Karpas-422 (cell line): ENCODE measurements at places on chromosomes 4 and X. TPM values are rescaled to one million over a fixed set of nuclear protein-coding genes. Genes with fewer than 3 reads are reported as not detected.

PCDH10 gene
- total RNA-seq = not detected in 2 replicates

CSAG1 gene
- total RNA-seq = not detected in 2 replicates

- no peak for DNase-seq
- no peak overlapping the region for H3K4me3 ChIP-seq
- H3K27ac ChIP-seq = no peak overlapping the region
- H3K4me1 ChIP-seq = no peaks in the 10 kb centered on the region; the same call in 1 of the 2 replicates
- H3K36me3 ChIP-seq = no peaks in the 10 kb centered on the region
Observed at GRCh38 chr4:71095545-71095944, 102.1 kb downstream of the DCK start.

SPANXB1 gene
- total RNA-seq = not detected in 2 replicates

GRCh38 chrX:45449982-45450381 is 249.3 kb upstream of the DIPK2B start:
- H3K4me1 ChIP-seq = no peaks in the 10 kb centered on the region
- no peaks in the 10 kb centered on the region for H3K36me3 ChIP-seq
- no peak for DNase-seq
- H3K4me3 ChIP-seq = no peak overlapping the region

GRCh38 chr4:149999485-150000074 is 78.7 kb upstream of the DCLK2 start:
- H3K27ac ChIP-seq = no peak overlapping the region
- H3K36me3 ChIP-seq = no peaks in the 10 kb centered on the region
- no peaks in the 10 kb centered on the region for H3K27me3 ChIP-seq
- H3K4me3 ChIP-seq = no peak overlapping the region
- DNase-seq = peak; percentile 81
- no peaks in the 10 kb centered on the region for H3K4me1 ChIP-seq

DNA sequence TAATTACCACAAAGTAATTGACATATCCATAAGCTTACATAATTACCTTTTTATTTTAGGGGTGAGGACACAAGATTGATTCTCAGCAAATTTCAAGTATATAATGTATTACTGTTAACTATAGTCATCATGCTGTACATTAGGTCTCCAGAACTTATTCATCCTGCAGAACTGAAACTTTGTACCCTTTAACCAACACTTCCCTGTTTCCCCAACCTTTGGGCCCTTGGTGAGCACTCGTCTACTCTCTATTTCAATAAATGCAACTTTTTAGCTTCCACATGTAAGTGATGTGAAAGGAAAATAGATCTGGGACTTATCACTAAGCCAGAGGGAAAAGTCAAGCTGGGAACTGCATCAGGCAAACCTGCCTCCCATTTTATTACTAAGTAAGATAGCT is 33.6 kb upstream of the CCNG2 start:
- H3K27ac ChIP-seq = no peak overlapping the region
- no peaks in the 10 kb centered on the region for H3K27me3 ChIP-seq
- no peak overlapping the region for H3K4me3 ChIP-seq
- peaks cover 11% of the 10 kb centered on the region for H3K4me1 ChIP-seq
- no peaks in the 10 kb centered on the region for H3K36me3 ChIP-seq

GRCh38 chr4:123068081-123068480 is 145.7 kb upstream of the NUDT6 start:
- no peaks in the 10 kb centered on the region for H3K36me3 ChIP-seq
- DNase-seq = no peak
- H3K4me3 ChIP-seq = no peak overlapping the region
- no peaks in the 10 kb centered on the region for H3K27me3 ChIP-seq
- no peak overlapping the region for H3K27ac ChIP-seq

GRCh38 chrX:104117759-104118158 is 5.4 kb downstream of the ZCCHC18 start:
- H3K4me1 ChIP-seq = peaks cover 15% of the 10 kb centered on the region
- no peaks in the 10 kb centered on the region for H3K27me3 ChIP-seq
- no peak overlapping the region for H3K27ac ChIP-seq
- no peaks in the 10 kb centered on the region for H3K36me3 ChIP-seq

GRCh38 chrX:121052122-121052521 is 4.7 kb downstream of the GLUD2 start:
- no peaks in the 10 kb centered on the region for H3K4me1 ChIP-seq
- DNase-seq = no peak
- H3K4me3 ChIP-seq = no peak overlapping the region
- H3K27me3 ChIP-seq = no peaks in the 10 kb centered on the region
- H3K27ac ChIP-seq = no peak overlapping the region
- no peaks in the 10 kb centered on the region for H3K36me3 ChIP-seq
